ENCODE measurements at places on chromosomes 3 and 15. TPM values are rescaled to one million over a fixed set of nuclear protein-coding genes. Genes with fewer than 3 reads are reported as not detected.
A peak's percentile ranks its signal among the peaks of the same experiment; 100 is the strongest.

GRCh38 chr3:36907911-36908646 lies 36.8 kb downstream of the TRANK1 start:
- DNase-seq: peak; percentile 73

- DNase-seq: no peak
Measured at GRCh38 chr3:46542801-46543201, 23.3 kb downstream of the LRRC2 start.

The GRIP2 gene
- total RNA-seq: not detected

The SLC22A14 gene
- total RNA-seq: not detected

- DNase-seq: no peak
Measured at GRCh38 chr15:37015451-37015850, 84.9 kb downstream of the MEIS2 start.

- no peak for DNase-seq
Measured at GRCh38 chr3:61729038-61729634, 167.8 kb downstream of the PTPRG start.

DNA sequence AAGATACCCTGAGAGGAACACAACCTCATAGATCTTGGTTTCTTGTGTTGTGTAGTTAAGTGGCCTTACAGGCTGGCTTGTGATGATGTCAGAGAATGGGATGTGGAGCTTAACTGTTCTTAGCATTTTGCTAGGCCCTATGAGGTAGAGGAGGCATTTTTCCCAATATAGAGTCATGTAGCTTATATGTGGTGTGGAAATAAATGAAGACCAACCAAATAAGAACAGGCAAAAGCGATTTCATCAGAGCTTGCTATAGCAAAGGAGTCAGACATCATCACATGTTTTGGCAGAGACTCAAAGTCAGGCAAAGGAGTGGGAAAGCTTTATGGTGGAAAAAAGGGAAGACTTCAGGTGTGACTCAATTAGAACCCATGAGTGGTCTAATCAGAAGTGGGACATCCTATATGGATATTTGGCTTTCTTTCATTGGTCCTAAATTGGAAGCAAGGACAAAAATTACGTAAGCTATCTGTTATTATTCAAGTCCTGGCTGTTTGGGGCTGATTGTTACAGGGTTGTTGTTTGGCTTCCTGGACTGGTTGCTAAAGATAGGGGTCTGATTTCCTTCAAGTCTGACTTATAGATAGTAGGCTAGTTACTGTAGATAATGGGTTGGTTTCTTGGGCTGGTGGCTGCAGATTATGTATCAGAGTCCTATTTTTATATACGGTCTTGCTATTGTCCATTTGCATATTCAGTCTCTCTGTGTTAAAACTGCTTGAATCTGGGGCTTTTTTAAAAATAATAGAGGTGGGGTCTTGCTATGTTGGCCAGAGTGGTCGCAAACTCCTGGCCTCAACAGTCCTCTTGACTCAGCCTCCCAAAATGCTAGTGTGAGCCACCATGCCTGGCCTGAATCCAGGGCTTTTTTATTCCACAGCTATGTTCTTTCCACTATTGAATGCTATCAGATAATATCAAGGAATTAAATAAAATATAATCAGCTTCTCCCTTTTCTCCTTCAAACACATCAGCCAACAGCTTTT lies 30.3 kb upstream of the SETD2 start:
- no peak for DNase-seq

GRCh38 chr15:71634820-71635560 lies 175.4 kb upstream of the NR2E3 start:
- no peak for DNase-seq

DNA sequence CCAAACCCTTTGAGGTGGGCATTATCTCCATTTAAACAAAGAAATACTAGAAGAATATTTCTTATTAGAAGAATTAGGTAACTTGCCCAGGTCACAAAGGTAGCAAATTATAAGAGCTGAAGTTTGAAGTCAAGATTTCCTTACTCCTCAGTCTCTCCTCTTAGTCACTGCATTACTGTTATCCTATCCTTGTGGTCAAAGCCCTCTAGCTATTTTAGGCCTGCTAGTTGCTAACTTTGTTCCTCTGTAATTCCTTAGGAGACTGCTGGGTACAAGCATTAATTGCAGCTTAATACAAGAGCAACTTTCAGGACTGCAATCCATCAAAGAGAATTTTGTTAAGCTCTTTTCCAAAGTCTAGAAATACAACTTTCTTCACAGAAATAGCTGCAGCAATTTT lies 528.2 kb downstream of the ZIC1 start:
- no peak for DNase-seq

The GRK7 gene
- total RNA-seq: not detected

DNA sequence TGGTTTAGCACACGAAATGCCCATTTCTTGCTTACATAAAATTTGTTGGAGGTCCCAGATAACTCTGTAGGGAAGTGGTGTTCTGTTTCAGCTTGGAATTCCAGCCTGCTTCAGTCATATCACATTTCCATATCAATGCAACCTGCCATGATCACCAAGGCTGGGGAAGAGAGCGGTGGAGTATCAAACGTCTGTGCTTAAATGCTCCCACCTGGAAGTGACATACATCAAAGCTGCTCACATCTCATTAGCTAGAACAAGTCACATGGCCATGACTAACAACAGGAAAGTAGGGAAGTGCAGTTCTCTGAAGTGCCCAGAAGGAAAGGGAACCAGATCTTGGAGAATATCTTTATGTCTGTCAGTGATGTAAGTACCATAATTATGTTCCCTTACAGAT lies 130.2 kb upstream of the CFAP20DC start:
- no peak for DNase-seq

GRCh38 chr3:139939681-139940190 lies 4.8 kb downstream of the CLSTN2 start:
- DNase-seq: no peak

Data from CD8-positive, alpha-beta memory T cell (primary cell).